DMS79 (cell line): ENCODE measurements at places on chromosomes 1 and 21.

DNA sequence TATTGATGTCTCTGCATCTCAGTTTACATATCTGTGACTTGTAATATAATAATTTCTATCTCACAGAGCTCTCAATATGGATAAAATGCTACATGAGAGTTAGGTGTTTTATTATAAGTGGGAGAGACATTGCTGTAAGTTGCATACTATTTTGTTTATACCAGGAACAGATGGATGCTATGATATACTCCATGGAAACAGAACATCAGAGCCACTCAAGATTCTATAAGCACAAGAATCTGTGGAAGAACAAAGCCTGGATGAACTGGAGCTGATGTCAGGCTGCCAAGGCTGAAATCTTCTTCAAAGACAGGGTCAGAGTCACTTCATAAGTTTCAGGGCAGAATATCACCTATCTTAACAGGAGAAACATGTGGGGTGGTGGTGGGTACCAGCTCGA is 30.2 kb downstream of the DUSP10 start:
- DNase-seq = no peak

DNA sequence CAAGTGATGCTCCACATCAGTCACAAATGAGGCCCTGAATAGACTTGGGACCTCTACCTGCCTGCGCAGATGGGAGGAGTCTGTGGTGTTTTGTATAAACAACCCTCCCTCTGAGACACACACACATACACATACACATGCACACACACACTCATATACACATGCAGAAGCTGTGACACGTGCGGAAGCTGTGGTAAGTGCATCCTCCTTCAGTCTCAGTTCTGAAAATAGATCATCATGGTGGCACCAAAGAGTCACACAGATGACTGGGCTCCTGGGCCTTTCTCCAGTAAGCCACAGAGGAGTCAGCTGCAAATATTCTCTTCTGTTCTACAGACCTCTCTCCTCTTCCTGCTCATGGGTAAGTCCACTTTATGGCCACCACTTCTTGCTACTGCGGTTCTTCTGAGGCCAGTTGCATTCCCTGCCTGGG is at the start of gene LY9:
Gene LY9, plus strand, starts transcription at position 224 of the 433 bp plus-strand sequence. Its CDS starts 14 bp downstream, at position 238.
- DNase-seq = no peak

- no peak for DNase-seq
Measured at GRCh38 chr1:193264313-193265065, 78.1 kb upstream of the B3GALT2 start.

DNA sequence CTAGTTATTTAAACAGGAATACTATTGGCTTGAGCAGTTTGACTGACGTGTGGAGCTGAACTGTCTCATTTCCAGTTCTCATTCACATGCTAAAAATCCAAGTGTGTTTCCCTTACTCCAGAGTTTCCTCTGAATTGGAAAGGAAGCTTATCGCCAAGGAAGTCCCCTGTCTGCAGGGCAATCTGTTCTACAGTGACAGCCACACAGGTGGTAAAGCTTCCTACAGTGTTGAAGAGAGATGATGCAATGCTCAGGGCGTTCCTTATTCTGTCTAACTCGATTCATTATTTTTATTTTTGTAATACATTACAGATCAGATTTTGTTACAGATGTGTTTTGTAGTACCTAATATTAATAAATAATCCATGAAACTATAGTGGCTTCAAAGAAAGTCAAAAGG is 41.3 kb downstream of the ADAMTS5 start:
- no peak for DNase-seq

GRCh38 chr1:62823556-62823955 is 39.6 kb downstream of the ATG4C start:
- DNase-seq = no peak

DNA sequence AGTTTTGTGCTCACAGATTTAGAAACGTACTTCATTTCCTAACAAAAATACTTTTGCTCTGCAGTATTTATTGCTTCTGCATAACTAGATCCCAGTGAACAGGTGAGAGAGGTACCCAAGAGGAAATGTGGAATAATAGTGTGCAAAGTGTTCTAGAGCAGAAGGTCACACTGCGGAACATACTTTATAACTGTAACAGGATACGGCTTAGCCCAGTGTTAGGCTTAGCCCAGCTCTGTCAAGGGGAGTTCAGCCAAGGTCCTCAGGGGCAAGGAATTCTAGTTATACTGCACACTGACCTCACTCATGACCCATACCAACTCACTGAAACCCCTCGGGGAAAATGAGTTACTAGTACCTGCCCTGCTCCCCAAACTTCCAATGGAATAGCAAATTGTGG is 55.3 kb downstream of the PTPN14 start:
- no peak for DNase-seq

GRCh38 chr1:166933140-166933539 is 42.2 kb downstream of the ILDR2 start:
- DNase-seq = no peak

DNA sequence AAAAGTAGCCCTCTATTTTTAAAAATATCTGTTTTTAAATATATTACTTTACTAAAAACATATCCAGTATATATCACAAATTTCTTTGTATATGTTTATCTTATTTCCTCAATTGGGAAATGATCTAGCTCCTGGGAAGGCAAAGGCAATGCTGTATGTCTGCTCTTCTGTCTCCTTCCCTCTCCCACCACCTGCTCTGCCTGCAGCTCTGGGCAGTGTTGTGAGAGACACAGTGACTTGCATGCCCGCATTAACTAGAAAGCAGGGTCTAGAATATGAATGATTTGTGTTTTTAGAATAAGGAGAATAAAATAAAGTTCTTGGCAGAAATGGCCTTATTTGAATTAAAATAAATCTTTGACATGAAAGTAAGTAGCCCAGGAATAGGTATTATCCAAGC is 11.1 kb downstream of the SLC30A10 start:
- DNase-seq = no peak

GRCh38 chr1:54606096-54606989 is 17.0 kb downstream of the FAM151A start:
- DNase-seq = no peak

DNA sequence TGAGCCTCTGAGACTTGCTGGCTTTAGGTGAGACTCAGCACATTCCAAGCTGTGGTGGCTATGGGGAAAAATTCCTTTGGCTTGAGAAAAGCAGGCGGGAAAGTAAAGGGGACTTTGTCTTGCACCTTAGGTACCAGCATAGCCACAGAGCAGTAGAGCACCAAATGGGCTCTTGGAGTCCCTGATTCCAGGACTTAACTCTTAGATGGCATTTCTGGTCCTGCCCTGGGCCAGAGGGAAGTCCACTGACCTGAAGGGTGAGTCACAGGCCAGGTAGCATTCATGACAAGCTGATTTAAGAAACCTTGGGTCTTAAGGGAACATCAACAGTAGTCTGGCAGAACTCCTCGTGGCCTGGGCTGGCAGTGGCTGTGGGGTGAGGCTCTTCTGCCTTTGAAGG is 344.7 kb downstream of the DUSP10 start:
- DNase-seq = no peak

DNA sequence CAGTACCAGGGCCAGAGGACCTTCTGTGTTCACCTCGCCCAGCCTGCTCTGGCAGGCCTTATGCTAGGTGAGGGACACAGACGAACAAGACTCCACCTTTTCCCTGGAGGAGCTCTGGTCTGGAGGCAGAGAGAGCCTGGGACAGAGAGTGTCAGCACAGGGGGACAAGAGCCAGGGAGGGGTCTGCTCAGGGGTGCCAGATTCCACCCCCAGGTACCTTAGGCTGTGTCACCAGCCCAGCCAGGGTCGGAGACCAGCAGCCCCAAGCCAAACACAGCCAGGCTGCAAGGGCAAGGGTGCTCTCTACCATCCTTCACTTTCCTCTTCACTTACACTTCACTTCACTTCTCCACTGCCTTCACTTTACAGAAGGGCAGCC is 4.3 kb upstream of the LRP8 start:
- no peak for DNase-seq

GRCh38 chr21:19236209-19236608 is 832.6 kb upstream of the TMPRSS15 start:
- DNase-seq = no peak

DNA sequence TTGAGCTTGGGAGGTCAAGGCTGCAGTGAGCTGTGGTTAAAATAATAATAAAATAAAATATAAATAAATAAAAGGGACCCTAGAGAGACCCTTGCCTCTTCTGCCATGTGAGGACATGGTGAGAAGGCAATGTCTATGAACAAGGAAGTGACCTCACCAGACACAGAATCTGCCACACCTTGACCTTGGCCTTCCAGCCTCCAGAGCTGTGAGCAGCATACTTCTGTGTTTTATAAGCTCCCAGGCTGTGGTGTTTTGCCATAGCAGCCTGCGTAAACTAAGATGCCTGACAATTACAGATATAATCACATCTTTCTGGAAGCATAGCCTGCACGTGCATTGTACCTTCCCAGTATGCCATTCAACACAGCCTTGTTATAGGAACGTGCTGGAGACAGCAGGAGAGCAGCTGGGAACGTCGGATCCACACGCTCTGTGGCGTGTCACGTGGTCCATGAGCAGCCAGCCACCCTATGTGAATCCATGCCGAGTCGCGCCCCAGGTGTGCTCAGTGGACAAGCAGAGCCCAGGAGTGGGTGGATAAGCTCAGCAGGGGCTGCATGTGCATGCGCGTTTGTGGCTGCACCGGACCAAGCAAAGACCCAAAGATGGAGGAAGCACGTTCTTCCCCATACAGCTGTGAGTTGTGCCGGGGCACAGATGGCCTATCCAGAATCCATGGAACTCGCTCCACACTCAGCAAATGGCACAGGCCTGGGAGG is 17.8 kb downstream of the WNT9A start:
- DNase-seq = no peak
